ENCODE measurements at places on chromosomes 5 and 9.

DNA sequence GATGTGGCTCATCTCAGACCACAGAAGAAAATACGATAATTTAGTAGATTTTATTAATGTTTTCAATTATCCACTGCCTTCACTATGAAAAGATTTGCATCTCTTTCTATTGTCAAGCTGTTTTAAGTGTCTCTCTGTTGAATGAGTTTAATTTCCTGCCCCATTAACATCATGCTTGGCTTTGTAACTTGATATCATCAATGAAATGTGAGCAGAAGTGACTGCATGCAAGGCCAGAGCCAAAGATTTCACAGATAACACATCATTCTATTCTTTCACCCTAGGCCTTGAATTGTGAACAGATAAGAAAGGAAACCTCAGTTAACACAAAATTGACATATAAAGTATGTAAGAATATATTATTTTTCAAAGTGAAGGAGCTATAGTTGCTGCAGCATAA, 986.4 kb upstream of the CDH18 start:
- DNase-seq, result no peak

- no peak for DNase-seq
Measured at GRCh38 chr9:125043631-125044030, 99.7 kb downstream of the SCAI start.

- no peak for DNase-seq
Measured at GRCh38 chr9:135544981-135545635, 818 bp upstream of the OBP2A start.

DNA sequence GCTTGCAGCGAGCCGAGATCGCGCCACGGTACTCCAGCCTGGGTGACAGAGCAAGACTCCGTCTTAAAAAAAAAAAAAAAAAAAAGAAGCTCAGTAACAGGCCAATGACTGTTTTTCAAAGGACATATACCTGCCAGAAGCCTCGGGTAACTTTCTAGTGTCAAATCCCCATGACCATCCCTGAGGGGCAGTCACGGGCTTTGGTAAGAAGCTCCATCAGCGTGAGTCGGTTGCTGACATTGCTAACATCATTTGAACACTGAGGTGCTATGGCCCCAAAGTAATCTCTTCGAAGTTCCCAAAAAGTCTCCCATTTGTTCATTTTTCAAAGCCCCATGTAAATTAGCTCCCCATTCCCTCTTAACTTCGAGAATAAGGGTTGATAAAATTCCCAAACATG, 11.6 kb downstream of the NAIP start:
- no peak for DNase-seq

DNA sequence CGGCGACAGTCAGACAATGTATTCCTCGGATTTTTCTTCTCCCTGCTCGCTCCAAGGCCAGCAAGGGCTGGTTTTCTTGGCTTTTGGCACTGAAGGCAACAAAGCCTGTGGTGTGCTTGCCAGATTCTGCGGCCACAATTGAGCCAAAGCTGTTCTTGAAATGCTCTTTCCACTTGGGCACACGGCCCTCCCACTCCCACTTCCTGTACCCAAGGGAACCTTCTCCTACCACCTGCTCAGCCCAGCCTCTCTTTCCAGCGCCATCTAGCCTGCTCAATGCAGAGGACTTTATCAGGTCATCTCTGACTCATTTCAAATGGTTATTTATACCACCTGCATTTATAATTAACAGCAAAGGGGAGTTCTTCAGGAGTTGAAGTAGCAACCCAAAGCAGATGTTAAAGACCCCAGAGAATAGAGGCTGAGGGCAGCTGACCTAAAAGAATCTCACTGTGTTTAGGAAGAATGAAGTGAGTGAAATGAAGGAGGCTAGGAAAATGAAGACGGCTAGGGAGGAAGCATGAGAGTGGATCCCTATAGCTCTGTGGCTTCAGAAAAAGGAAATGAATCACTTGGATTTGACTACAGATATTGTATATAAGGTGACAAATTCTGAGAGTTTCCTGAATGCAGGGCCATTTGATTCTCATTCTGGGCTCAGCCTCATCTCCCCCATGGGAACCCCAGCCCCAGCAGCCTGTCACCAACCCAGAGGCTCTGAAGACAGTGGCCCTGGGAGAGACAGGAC, 439.0 kb downstream of the ENC1 start:
- DNase-seq, result no peak

DNA sequence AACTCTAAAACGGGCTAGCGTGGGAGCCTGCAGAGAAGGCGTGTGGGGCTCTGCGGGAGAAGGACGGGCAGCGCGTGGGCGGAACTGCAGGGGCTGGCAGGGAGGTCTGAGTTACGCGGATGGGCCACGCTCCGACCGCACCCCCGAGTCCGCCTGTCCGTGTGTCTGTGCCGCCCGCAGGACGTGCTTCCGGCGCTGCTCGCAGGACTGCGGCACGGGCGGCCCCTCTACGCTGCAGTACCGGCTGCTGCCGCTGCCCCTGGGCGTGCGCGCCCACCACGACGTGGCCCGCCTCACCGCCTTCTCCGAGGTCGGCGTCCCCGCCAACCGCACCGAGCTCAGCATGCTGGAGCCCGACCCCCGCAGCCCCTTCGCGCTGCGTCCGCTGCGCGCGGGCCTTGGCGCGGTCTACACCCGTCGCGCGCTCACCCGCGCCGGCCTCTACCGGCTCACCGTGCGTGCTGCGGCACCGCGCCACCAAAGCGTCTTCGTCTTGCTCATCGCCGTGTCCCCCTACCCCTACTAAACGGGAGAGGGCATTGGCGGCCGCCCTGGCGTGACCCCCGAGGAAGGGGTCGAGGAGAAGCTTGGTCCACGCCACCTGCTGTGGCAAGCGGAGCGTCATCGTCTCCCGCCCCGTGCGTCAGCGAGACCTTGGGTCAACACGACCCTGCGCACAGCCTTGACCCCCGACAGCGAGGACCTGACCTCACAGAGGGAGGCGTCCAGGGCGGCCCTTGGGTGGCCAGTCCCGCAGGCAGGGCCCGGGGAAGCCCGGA, 11.4 kb upstream of the ASS1 start:
- no peak for DNase-seq

GRCh38 chr5:157971571-157972216, 112.7 kb upstream of the CLINT1 start:
- DNase-seq, result no peak

DNA sequence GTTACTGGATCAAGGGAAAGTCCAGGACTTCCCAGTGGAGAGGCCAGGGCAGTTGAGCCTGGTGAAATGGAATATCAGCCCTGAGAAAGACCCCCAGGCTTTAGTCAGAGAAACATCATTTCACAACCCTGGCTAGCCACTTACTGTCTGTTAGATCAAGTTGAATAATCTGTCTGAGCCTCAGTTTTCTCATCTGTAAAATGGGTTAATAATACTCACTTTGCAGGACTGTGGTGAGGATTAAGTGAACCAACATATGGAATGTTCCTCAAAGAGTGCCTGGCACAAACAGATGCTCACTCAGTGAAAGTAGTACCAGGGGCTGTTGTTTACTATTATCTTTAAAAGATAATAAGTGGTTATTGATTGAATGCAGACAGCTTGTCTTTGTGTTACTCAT, 110.5 kb downstream of the SV2C start:
- no peak for DNase-seq

DNA sequence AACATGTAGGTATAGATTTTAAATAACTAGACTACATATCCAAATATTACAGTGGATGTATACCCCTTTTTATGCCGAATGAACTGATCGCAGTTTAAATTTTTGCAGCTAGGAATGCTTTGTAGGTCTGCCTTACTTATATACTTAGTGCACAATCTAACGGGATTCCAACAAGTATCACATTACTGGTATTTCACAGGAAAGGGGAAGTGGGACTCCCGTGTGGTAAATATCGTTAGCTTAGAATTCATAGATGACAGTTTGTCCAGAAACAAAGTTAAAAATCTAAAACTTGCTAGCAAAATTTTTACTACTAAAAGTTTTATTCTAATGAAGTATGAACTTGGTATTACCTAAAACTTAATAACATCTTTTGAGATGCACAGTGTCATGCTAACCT, 193.5 kb upstream of the TLX3 start:
- no peak for DNase-seq
